NCI-H1436 (cell line): ENCODE measurements at places on chromosomes 11 and 22.
A peak's percentile ranks its signal among the peaks of the same experiment; 100 is the strongest.

- DNase-seq: no peak
Measured at GRCh38 chr11:25183411-25183810, 686.6 kb downstream of the LUZP2 start.

- DNase-seq: no peak
Measured at GRCh38 chr11:83056204-83056603, 15.5 kb downstream of the RAB30 start.

DNA sequence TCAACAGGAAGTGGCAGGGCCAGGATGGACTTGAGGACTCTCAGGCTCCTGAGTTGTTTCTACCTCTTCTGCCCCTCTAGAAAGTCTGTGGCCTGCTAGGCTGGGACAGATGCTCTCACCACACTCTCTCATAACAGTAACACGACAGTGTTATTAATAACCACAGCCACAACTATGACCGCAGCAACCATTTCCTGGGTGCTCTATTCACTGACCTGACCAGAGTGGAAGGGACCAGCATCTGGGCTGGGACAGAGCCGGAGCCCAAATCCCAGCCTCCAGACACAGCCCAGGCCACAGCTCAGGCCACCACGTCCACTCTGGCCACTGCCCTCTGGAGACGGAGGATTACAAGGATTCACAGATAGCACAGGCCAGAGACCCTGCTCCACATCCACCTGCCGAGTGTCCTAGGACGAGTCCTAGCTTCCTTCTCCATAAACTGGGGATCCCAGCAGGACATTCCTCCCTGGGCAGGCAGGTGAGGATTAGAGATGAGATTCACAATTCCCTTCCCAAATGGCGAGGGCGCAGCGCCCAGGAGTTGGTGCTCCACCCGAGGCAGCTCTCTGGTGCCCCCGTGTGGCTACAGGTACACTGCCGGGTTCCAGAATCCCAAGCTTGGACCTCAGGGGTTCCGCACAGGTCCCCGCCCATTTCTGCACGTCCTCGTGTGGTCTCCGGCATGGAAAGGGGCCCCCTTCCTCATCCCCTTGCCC is 7.1 kb downstream of the PNPLA5 start:
- peak; percentile 48 for DNase-seq

GRCh38 chr11:50088231-50088630 is 55.6 kb downstream of the OR4C45 start:
- DNase-seq: no peak

DNA sequence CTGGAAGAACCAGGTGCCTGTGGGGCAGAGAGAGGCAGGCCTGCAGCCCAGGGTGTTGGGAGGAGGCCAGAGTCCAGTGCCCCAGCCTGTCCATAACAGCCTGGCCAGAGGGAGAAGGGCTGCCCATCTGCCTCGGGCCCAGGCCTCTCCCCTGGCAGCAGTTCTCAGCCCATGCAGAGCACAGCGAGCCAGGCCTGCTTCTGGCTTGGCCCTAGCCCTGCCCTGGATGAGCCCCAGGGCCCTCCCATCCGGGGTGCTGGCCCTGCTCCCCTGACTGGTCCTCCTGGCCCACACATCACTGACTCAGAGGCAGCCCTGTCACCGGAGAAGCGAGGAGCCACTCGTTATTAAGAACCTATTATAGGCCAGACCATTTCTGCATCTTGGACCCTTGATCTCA is 19.7 kb upstream of the MYRF start:
- DNase-seq: no peak

DNA sequence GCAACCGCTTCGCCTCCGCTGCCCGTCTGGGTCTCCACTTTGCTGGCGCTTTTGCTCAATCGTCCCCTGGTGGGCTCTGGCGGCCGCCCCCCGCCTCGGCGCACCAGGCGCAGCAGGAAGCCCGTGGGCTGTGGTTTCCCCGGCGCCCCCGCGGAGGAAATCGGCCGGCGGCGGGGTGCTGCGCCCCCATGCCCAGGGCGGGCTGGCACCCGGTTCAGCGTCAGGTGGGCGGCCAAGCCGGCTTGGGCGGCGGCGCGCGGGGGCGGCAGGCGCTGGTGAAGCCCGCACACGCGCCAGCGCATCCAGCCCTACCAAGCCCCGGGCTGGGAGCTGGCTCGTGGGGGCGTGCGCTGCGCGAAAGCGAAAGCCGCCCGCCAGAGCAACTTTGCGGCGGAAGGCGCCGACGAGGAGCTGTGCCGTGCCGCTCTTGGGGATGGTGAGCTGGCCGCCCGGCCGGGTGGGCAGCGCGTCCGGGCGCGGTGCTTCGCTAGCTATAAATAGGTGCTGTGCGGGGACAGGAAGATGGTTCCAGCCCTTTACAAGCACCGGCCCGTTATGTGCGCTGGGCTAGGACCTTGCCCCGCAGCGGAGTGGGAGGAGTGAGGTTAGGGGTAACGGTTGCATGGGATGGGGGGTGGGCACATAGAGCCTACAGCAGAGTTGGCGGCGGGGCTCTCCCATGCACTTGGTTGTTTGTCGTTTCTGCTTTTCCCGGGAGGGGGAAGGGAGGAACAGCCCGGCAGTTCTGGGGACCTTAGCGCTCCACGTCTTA is 25.0 kb upstream of the SUSD2 start:
- no peak for DNase-seq

DNA sequence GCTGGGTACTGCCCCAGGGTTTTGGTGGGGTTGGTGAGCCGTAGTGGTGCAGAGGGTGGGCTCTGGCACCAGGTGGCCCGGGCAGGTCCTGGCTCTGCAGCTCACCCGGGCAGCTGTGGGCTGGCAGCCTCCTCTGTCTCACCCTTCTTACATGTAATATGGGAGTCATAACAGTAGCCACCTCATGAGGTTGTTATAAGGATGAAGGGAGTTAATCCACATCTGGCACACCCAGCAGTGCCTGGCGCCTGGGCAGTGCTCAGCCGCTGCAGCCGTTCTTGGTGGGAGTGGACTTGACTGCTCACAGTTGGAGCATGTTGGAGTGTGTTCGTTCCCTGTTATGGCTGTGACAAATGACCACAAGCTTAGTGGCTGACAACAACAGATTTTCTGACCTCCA is 28.7 kb downstream of the IGHMBP2 start:
- no peak for DNase-seq

DNA sequence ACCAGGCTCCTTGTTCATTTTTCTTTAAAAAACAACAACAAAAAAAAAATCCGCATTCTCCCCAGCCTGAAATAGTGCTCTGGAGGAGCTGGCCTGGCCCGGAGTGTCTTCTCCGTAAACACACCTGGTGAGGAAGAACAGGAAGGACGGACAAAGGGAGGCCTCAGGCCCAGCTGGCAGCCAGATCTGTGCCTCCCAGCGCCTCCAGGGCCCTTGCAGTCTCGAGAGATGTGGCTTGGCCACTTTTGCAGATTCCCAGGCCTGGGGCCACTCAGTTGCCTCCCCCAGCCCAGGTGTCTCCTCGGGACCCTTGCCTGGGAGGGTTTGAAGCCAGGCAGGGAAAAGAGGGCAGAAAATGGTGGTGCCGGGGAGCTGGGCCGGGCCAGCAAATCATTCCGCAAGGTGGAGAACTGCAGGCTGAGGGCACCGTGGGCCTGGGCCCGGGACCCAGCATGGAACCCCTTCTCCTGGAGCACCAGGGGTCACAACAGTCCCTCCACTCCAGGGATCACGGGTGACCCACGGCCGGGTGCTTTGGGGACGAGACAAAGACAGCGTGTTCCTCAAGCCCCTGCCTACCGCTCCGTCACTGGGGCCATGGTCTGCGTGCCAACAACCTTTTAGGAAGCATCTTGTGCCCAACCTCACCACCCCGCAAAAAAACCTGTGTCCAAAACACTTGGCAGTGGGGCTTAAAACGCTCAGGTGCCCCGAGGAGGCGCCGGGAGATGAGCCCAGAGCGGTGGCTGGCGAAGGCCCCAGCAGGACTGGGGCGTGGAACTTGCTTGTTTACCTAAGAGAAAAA is 67.1 kb upstream of the WNT7B start:
- no peak for DNase-seq

DNA sequence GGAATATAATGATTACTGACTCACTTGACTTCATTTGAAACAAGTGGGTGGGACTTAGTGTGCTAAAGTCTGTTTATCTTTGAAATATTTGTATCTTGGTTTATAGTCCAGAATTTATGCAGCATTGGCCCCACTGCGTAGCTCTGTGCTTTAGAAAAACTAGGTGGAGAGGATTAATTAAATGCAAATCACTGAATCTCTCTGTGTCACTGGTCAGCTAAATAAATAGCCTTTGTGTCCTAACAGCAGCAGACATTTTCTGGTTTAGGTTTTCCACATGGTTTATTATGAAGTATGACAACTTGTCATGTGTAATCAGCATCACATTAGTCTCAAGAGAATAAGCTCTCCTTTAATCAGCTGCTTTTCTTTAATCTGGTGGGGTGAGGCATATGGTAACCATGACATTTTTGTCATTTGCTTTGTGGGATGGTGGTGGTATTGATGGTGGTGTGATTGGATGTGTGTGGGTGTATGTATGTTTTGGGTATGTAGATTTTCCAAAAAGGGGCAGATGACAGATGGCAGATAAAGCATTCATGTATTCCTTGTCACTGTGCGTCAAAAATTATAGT is 33.9 kb downstream of the BCL2L13 start:
- no peak for DNase-seq

DNA sequence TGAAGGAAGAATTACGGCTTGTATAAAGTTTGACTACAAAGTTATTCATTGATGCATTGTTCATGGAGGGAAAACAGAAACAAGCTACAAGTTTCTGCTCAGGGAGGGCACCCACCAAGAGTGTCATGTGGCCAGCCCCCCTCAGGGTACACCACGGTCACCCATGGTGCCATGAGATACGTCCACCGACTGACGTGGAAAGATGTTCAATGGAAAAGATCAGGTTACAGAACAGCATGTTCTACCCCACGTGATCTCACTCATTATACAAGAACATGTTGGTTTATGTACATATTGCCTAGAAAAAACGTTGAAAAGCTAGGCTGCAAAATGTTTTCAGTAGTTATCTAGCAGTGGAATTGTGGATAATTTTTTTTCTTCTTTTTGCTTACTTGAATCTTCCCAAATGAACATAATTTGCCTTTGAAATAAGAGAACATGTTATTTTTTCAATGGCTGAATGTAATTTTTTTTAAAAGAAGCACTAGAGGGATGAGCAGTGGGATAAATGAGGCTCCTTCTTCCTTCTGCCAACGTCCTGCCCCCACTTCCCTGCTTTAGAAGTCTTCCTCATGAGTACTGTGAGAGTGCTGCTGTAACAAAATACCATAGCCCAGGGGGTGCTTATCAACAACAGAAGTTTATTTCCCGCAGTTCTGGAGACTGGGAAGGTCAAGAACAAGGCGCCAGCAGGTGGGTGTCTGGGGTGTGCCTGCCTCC is 22.5 kb downstream of the RCN1 start:
- DNase-seq: peak; percentile 24

DNA sequence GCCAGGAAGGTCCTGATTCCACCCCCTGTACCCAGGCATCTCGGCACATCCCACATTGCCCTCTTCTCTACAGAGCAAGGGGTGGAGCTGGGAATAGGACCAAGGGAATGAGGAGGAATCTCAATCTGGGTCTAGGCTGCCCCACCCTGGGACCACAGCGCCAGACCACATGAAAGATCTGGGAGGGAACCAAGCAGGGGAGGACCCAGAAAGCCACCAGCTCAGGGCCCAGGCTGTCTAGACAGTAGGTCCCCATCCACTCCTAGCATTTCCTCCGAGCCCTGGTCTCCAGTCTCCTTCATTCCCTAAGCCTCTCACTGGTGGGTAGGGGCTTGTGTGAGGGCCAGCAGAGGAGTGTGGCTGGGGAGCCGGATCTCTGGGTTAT is 11.6 kb downstream of the PHLDB1 start:
- no peak for DNase-seq

- DNase-seq: peak; percentile 74
Measured at GRCh38 chr22:25334162-25334490, 114.7 kb downstream of the CRYBB2 start.

DNA sequence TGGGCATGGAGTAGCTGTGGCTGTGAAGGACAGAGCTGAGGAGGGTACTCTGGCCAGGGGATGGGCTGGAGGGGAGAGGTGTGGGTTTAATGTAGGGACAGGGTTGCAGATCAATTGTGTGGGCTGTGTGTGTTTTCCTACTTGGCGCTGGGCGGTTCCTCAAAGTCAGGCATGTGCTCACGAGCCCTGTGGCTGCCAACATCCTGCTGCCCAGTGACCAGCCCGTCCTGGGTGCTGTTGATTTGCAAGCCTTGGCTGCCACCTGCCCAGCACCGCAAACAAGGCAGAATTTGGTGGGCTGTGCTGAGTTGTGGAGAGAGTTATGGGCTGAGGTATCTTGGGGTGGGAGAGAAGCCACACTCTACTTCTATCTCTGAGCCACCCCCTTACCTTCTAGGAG is 69.2 kb downstream of the SCN3B start:
- DNase-seq: no peak

DNA sequence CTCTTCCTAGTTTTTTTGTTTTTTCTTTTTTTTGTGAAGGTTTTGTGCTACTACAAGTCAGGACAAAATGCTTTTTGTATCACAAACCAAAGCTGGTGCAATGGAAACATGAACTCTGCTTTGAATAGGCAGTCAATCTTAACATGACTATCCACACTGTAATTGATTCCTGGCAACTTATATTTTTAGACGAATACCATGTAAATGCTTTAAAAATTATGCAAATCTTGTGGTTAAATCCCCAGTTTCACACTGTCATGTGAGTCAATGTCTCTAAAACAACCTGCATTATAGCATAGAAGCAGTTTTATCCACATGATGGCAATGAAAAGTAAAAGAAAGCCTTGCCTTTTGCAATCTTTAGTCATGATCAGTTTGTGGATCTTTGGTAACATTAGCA is 8.9 kb downstream of the TRPC6 start:
- DNase-seq: no peak

DNA sequence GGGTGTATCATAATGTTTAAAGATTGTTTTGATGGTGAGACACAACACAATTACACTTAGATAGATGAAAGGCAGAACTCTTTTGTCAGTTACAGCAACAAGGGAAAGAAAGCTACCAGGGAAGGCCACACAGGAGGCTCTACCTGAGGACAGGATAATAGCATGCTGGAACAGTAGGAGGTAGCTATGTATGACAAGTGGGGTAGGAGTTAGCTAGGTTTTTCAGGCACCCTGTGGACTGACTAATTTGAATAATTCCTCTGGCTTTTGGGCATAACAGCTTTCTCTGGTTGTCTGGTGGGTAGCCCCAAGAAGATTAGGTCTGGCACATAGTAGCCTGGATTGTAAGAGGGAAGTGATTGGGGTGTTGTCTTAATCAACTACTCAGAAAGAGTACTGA is 475.4 kb upstream of the CHORDC1 start:
- no peak for DNase-seq

DNA sequence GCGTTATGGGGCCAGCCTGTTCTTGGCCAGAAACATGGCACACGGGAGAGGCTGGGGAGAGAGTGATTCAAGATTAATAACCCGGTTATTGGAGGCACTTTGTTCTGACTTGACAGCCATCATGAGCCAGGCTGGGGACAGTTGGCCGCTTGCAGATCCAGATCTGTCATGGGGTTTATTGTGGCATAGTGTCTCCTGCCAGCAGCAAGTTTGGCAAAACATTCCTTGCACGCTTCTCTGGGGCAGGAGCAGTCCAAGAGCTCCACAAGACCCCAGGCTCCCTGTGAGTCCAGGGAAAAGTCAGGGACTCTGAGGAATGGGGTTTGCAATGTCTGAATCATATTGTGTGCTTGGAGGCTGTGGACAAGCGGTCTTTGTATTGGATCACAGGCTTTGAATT is 270.4 kb downstream of the MIAT start:
- DNase-seq: no peak

GRCh38 chr11:21656065-21656464 is 536.8 kb upstream of the ANO5 start:
- DNase-seq: no peak
